ENCODE measurements at places on chromosomes 5 and 9.
A peak's percentile ranks its signal among the peaks of the same experiment; 100 is the strongest.

- no peak for DNase-seq
These were observed 60.2 kb downstream of the SECISBP2 start for GRCh38 chr9:89378541-89378940.

DNA sequence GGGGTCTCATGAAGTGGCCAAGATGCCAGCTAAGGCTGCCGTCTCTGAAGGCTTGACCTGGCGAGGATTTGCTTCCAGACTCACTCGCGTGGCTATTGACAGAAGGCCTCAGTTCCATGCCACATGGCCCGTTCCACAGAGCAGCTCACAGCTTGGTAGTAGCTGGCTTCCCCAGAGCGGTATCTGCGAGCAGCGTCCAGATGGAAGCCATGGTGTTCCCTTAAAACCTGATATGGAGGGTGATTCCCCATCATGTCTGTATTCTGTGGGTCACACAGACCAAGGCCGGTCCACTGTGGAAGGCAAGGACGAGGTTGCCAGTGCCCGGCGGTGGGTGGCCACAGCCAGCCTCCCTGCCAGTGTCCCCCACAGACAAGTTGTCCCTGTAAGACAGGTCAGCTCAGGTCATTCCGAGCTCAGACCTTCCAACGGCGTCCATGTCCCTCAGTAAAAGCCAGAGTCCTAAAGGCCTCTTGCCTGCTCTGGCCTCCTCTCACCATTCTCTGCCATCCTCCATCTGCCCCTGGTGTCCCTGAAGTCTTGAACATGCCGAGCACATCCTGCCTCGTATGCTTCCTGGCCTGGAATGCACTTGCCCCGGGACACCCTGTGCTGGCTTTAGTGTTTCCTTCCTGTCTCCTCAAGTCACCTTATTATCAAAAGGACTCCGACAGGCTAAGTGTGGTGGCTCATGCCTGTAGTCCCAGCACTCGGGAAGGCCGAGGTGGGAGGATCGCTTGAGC lies 61.3 kb upstream of the LRRTM2 start:
- DNase-seq: no peak

- DNase-seq: no peak
These were observed 412.9 kb downstream of the CHSY3 start for GRCh38 chr5:130316971-130317680.

GRCh38 chr5:110333384-110333783 lies 393.1 kb downstream of the TMEM232 start:
- no peak for DNase-seq

DNA sequence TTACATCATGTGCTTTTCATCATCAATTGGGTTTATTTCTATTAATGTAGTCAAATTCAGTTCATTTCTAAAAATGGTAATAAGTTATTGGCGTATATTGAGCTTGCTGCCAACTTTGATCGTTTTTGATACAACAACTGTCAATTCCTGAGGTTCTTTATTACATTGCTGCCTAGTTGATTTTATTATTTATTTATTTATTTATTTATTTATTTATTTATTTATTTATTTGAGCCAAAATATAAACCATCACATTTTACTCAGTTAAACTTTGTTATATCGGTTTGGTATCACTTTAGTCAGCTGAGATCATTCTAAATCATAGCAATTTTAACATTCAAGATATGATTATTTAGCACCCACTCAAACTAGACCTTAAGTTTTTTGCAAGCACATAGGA lies 100.0 kb downstream of the FBXO38 start:
- DNase-seq: no peak

DNA sequence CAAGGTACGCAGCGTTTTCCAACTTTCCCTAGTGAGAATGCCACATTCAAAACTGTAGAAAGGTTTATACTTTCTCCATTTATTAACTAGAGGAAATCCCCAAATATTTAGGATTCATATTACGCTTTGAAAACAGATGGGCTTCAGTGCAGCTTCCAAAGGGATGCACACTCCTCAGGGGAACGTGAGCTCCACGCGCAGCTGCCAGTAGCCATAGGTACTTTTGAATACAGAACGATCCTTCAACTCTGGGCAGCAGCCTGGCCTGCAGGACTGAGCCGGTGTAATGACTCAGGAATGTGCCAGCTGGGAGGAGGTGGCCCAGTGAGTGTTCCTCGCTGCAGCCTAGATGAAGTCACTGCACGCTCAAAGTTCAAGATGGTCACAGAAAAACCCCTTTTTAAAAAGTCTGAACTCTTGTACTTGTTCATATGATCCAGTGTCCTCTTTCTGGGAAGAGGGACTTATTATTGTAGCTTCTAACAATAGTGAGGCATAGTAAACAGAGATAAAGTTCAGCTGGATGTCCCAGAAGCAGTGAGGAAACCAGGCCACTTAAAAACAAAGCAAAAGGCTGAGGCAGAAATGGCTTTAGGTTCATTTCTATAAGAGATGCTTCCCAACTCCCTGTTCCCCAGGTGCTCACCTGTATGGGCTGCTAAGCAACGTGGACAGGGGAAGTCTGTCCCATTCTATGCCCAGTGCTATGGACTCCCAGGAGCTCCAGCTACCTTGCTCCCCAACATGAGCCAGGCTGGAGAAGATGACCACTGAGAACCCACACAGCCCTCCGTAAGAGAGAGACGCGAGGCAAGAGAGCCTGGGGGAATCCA lies 130.0 kb downstream of the LHFPL2 start:
- peak; percentile 60 for DNase-seq

DNA sequence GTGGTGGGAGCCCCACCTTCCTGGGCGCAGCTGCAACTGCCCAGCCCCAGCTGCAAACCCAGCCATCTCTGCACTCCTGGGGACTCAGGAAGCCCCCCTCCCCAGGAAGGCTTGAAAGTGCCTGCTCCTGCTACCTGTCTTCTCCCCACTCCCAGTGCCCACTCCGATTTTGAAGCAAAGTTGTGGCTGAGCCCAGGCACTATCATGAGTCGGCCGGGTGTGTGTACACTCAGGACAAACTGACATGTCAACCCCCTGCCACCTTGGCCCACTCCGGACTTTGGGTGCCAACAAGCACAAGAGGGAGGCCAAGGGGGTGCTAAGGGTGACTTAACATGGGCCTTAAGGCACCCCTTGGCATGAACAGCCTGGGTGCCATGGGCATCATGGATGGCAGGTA lies 325.5 kb upstream of the PTGER4 start:
- no peak for DNase-seq

DNA sequence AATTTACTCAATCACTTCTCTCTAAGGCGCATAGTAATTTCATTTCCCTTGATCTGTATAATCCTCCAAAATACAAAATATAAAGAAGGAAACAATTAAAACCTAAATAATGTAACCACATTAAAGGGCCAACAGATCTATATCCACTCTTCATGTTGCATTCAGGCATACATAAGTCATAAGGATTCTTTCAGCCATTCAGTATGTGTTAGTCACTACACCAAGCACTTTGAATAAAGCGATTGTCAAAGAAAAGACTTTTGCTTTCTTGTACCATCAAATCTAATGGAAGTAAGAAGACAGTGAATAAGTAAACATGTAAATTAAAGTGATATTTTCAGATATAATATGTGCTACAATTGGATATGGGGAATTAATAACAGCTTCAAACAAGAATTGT lies 569.2 kb upstream of the PTPRD start:
- no peak for DNase-seq

GRCh38 chr9:112867275-112867991 lies 23.2 kb downstream of the SLC46A2 start:
- no peak for DNase-seq

GRCh38 chr5:124995421-124995820 lies 249.0 kb upstream of the ZNF608 start:
- no peak for DNase-seq

DNA sequence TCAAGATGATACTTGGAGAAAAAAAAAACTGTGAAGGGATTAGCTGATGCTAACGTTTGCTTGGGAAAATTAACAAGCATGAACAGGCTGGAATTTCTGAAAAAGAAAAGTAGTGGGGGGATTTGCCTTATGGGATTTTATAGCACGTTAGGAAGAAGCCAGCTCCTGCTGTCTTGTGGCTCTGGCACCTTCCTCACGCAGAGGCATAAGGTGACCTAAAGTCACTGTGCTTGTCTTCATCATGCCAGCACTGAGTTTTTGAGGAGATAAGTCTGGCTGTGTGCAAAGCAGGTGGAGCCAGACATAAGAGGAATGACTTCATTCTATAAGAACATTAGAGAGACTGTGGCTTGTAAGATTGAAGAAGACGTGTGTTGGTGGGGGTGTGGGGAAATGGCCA lies 94.4 kb upstream of the MAP1B start:
- no peak for DNase-seq

DNA sequence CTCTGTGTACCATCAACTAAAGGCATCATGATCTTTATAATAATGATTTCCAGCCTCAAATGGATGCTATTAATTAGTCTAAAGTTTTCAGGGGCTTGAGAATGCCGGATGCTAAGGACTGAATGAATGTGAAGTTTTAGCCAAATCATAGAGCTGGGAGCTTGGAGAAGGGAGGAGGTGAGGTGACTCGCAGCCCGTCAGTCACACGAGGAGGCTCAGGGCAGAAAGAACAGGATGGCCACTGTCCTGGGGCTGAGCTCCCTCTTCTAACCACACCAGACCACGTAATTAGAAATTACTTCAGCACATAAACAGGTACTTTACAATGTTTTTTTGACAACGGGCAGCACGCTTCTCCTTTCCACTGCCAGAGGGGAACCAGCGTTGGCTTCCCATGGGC lies 222.6 kb downstream of the NPR3 start:
- DNase-seq: no peak

GRCh38 chr9:7265181-7265580 lies 507.4 kb downstream of the KDM4C start:
- no peak for DNase-seq

GRCh38 chr5:129724647-129725046 lies 23.2 kb upstream of the MINAR2 start:
- DNase-seq: no peak

DNA sequence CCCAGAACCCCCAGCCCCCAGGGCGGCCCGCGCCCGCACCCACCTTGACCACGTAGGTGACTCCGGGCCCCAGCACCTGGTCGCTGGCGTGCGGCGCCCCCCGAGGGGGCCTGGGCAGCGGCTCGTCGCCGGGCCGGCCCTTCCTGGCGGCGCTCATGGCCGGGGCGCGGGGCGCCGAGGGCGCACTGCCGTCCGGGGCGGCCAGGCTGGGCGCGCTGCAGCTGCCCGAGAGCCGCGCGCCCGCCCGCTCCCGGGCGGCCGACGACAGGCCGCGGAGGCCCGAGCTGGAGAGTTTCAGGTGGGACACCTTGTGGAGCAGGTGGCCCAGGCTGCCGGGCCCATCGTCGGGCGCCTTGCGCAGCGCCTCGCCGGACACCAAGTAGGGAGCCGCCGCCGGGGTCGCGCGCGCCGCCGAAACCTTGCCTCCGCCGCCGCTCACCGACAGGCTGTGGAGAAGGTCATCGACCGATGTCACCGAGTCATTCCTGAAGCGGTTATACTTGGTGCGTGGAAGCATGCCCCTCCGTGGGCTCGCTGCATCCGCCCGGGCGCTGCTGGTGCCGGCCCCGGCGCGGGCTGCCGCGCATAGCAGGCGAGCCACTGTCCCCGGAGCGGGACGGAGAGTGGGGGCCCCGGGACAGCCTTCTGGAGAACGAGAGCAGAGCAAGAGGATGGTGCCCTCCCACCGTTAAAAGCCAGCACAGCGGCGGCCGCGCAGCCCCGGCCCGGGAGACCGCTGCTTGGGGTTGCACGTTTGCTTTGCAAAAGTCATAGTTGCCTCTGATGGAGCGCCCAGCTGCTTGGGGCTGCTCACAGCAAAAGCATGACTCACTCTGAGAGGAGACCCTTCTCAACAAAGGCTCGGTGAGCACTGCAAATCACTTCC lies at the start of gene SHC3:
TSS of gene SHC3 (minus strand) at position 875 of the 886 bp plus-strand sequence. CDS start at position 517, 358 bp downstream.
- DNase-seq: no peak

- DNase-seq: no peak
These were observed 113.8 kb downstream of the MEF2C start for GRCh38 chr5:88769165-88769564.

DNA sequence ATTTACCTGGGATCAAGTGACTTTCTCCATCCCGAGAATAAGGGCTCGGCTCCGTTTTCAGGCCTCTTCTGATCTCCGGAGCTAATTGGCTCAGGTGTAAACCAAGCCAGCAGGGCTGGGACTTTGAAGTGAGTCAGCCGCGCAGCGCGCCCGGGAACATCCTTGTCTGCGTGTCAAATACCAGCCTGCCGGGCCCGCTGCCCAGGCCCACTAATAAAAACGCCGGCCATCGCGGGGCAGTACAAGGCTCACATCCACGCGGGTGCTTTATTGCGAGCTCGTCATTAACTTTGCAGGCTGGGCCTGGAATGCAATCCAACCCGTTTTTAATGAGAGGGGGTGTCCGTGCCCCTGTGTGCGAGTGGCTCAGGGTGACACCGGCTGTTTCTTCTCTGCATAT lies 416.8 kb downstream of the IRX2 start:
- no peak for DNase-seq

DNA sequence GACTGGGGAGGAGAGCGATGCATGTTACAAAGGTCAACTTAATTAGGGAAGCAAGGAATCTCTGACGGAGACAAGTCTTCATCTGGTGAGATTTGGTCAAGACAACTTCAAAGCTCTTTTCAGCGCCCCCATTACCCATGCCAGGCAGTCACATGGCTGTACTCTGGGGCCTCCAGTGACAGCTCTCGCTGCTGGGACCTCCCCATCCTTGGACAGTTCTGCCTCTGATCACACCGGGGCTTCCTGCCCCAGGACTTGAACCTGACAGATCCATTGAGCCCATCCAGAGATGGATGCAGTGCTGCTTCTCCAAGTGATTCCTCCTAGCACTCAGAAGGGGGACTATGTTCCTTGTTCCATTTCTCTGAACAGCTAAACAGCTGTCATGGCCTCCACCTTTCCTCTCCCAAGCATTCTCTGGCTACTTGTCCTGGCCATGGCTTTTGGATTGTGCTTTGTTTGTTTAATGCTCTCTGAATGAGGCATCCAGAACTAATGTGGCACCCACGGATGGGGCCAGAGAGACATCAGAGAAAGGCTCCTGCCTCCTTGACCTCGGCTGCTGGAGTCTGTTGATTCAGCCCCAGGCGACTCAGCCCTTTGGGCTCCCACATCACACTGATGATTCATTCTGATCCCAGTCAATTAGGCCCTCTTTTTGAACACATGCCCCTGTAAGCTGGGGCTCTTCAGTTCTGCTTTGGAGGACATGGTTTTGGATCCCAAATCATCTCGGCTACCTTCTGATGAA lies 122.1 kb upstream of the ADAMTS16 start:
- DNase-seq: no peak

DNA sequence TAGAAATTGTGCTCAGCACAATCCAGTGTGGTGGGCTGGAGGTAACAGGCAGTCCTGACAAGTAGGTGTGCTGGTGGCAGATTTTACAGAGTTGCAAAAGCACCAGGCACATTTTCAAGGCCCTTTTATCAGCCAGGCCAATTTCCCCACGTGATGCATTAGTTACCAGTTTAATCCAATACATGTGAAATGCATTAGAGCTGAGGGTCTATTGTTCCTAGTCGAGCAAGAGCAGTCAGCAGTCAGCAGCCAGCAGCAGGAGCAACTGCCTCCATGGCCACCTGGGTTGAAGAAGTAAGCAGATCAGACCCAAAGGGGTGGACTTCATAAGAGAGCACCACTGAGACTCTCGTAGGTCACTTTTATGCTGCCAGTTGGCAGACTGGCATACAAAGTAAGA lies 76.7 kb downstream of the EPB41L4A start:
- DNase-seq: no peak

- DNase-seq: no peak
These were observed 87.5 kb downstream of the SIL1 start for GRCh38 chr5:139110526-139111168.

GRCh38 chr9:696332-697323 lies 144.9 kb upstream of the DMRT1 start:
- peak; percentile 27 for DNase-seq

GRCh38 chr5:14270209-14270702 lies 127.1 kb downstream of the TRIO start:
- peak; percentile 27 for DNase-seq

- DNase-seq: no peak
These were observed 127.9 kb upstream of the PALM2AKAP2 start for GRCh38 chr9:109652112-109652511.

All from body of pancreas (tissue), 4 donors.